NT2/D1 (cell line): ENCODE measurements at places on chromosomes 7 and 10.

GRCh38 chr7:151188252-151188542 is 1.1 kb upstream of the ASB10 start:
- no peak for DNase-seq

- no peak for DNase-seq
Observed at GRCh38 chr10:100710151-100710871, 35.1 kb upstream of the PAX2 start.

DNA sequence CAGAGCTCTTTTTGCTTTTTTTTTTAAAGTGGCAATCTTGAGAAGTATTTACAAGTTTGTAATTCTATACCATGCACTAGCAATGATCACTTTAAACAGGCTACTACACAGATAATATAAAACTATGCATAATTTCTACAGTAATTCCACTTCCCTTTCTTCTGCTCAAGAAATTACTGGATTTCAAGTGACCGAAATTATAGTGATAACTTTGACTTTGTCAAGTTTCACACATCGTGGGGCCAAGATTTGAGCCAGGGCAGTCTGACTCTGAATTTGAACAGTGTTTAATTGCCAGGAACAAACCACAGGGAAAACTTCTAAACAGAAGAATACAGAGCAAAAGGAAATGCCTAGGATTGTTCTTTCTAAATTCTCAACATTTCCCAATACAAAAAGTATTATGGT is 288.3 kb upstream of the MKLN1 start:
- no peak for DNase-seq

GRCh38 chr10:78933828-78934531 is 134.8 kb upstream of the ZMIZ1 start:
- DNase-seq: no peak

GRCh38 chr7:99027241-99027640 is 116.7 kb downstream of the SMURF1 start:
- DNase-seq: no peak

GRCh38 chr10:70482982-70483760 is 4.6 kb downstream of the PALD1 start:
- DNase-seq: no peak

DNA sequence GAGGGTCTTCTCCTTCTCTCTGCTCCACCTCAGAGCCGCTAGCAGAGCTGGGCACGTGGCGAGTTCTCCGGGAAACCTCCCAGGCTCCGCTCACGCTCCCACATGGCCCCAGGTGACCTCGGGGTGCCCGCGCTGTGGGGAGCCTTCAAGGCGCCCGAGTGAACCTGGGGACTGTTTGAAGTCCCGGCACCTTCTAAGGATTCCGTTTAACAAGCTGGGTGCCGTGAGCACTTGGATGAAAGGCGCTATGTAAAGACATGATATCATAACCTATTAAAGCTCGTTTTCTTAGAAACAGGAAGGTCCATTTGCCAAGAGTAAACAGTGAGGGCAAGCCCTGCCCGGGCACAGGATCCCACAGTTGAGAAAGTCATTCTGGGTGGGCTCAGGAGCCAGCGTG is 15.8 kb upstream of the MYL10 start:
- DNase-seq: no peak

GRCh38 chr10:135601-136464 is 578 bp downstream of the ZMYND11 start:
- DNase-seq: no peak

DNA sequence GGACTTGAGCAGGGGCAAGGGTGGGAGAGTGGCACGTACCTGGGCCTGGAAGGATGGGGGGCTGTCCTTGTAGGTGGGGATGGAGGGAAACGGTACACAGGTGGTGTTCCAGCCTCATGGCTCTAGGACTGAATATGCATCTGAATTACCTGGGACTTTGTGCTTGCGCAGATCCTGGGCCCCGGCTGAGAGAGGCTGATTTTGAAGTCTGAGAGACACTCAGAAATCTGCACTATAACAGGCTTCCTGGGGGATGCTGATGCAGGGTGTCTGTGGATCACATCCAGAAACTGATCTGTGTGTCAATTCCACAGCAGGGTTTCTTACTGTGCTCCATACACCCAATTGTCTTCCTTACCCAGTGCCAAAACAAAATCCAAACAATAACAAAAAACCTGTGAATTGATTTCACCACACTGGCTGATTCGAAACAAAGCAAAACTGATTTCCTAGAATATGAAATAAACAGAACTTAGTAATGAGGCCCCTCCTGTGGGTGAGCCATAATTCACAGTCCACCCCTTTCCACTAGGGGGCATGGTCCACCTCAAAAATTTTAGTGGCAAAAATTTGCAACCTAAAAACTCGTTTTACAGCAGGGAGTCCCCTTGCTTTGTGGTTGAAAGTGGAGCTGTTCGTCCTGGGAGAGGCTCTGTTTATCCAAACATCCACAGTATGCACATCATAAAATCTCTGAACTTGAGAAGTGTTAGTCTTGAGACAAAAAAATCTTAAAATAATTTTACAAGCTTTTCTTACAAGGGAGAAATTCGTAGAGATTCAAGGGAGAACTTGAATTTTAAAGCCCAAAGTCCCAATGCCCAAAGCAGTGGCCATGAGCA is 32.0 kb upstream of the PLEKHA1 start:
- peak; percentile 18 for DNase-seq
